GM23248 (cell line): ENCODE measurements at places on chromosomes 1 and 21. TPM values are rescaled to one million over a fixed set of nuclear protein-coding genes. Genes with fewer than 3 reads are reported as not detected.

The LRRN2 gene
- total RNA-seq: 0.22 TPM in 1 of 2 replicates, not detected in the other

The IGSF5 gene
- not detected in 2 replicates for total RNA-seq

DNA sequence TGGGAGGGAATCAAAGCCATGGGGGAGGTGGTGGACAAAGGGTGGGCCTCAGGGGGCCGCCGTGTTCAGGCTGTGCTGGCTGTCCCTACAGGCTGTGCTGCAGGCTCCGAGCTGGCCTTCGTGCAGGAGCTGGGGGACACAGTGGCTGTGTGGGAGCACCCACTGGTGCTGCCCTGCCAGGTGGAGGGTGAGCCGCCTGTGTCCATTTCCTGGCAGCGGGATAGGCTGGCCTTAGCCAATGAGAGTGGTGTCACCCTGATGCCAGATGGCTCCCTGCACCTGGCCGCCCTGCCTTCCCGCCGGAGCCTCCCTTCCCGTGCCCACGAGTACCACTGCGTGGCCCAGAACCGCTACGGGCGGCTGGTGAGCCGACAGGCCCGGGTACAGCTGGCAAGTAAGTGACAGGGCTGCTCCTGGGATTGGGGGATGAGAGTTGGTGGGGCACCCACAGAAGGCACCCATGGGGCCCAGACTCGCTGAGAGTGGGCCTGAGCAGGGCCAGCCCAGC is 20.2 kb downstream of the SLC27A3 start:
- no peak for DNase-seq

- peak; percentile 95 for DNase-seq
Observed at GRCh38 chr1:21586846-21587601, 77.8 kb downstream of the ALPL start.

DNA sequence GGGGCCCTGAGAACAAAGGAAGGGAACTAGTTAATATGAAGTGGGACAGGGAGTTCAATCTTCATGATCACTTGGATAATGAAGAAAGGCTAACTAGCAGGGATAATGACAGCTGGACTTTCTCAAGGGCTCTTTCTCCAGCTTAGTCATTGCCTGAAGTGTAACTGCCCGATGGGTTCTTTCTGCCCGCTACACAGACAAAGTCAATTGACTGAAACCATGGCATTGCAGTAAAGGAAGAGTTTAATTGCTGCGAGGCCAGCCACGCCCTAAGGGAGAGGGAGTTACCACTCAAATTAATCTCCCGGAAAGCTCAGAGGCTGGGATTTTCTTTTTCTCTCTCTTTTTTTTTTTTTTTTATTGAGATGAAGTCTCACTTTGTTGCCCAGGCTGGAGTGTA is 16.6 kb upstream of the SLC2A5 start:
- peak; percentile 7 for DNase-seq
